ENCODE measurements at places on chromosomes 16 and 17. TPM values are rescaled to one million over a fixed set of nuclear protein-coding genes. Genes with fewer than 3 reads are reported as not detected.

SLC52A1 gene
- total RNA-seq, result not detected

CYLD gene
- 11.6 TPM for total RNA-seq

SMIM36 gene
- not detected for total RNA-seq

TP53TG3D gene
- total RNA-seq, result not detected

DNAH9 gene
- total RNA-seq, result not detected

FBXO39 gene
- total RNA-seq, result 0.31 TPM

ASPA gene
- total RNA-seq, result 7.8 TPM

KRTAP9-2 gene
- total RNA-seq, result not detected

LRRC36 gene
- total RNA-seq, result not detected

CRAMP1 gene
- 8.2 TPM for total RNA-seq

AANAT gene
- total RNA-seq, result not detected

GLIS2 gene
- 9.4 TPM for total RNA-seq

CAPNS2 gene
- 0.56 TPM for total RNA-seq

CCL17 gene
- total RNA-seq, result not detected

KIF18B gene
- 1.00 TPM for total RNA-seq

ATP6V0A1 gene
- 28.2 TPM for total RNA-seq

TMEM88 gene
- not detected for total RNA-seq

TBC1D3G gene
- total RNA-seq, result not detected

OMG gene
- 1.9 TPM for total RNA-seq

KRT33A gene
- total RNA-seq, result not detected

TBC1D3H gene
- total RNA-seq, result not detected

C1QTNF8 gene
- total RNA-seq, result not detected

TRPV3 gene
- total RNA-seq, result 4.7 TPM

KRT25 gene
- total RNA-seq, result not detected

PRAC2 gene
- total RNA-seq, result not detected

XPO6 gene
- 50.8 TPM for total RNA-seq

Data from cardiac ventricle fibroblast (primary cell).